ENCODE measurements at places on chromosomes 2 and 18.

DNA sequence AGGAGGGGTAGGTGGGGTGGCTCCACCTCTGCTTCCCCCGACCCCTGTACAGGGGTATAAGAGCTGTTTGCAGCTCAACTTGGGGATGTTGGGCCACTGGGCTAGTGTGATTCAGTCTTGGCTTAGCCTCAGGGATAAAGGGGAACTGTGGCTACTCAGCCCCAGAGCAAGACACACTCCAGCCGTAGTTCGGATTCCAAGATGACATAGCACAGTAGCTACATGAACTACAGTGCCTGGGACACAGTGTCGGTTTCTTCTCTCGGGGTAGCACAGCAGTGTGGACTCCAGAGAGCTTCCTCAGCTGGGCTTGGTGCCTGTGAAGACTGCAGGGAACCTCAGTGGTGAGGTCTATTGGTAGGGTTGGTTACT is 21.1 kb downstream of the CARF start:
- DNase-seq, result no peak

DNA sequence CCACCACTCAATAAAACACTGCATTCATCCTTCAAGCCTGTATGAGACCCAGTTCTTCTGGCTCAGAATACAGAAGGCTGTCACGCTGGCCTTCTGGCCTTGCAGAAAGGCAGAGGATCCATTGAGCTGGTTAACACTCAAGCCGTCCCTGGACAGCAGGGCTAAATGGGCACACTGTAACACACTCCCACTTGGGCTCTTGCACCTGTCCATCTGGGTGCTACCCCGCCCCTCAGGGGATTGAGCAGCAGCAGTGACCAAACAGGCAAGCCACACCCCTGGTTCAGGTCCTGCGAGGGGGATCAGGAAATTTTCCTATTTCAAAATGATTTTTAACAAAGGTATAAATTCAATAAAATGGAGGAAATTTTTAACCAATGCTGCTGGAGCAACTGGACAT is 936.0 kb downstream of the CNTNAP5 start:
- no peak for DNase-seq

DNA sequence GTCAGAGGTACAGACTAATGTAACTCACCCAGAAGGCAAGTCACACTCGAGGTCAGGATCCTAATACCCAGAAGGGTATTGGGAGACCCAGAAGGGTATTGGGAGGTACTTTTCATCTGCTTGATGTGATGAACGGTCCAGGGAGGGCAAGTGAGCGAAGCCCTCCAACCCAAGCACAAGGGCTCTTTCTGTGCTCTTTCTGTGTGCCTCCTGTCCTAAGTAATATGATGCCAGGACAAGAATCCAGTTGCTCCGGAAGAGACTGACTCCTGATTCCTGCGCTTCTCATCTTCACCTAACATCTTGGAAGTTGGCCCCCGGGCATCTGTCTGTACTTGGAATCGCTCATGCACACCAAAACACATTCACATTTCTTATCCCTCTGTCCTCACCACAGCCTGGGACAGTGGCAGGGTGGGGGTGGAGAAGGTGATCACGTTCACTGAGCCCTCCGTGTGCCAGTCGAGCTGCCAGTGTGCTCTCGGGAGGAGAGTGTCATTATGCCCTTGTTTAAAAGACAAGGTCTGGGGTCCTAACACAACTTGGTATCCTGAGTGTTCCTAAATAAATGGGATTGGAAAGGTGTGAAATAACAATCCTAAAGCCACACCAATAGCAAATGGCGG is 17.1 kb downstream of the GYPC start:
- no peak for DNase-seq

DNA sequence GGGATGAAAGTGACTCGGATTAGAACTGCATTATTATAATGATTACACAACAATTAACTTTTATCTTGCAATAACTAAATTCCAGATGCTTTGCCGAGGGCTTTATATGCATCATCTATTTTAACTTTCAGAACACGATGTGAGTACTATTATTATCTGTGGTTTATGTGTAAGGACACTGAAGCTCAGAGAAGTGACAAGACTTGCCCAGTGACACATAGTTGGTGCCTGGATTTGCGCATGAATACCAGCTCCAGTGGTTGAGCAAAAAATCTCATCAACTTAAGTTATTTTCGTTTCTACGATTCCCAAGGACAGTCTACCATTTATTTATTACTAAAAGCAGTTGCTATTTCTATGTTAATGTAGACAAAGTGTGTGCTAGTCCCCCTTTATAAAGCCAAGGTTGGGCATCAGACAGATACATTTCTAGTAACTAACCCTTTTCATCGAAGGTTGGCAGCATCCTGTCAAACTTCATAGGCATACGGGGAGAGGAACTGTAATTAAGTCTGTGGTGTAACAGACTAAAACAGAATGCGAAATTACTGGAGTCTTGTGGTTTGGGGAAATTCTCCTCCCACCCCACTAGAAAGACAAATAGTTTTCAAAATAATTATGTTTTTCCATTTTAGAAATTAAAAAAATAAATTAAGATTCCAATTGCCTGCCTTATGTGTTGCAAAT is 73.2 kb upstream of the BOD1L2 start:
- no peak for DNase-seq

DNA sequence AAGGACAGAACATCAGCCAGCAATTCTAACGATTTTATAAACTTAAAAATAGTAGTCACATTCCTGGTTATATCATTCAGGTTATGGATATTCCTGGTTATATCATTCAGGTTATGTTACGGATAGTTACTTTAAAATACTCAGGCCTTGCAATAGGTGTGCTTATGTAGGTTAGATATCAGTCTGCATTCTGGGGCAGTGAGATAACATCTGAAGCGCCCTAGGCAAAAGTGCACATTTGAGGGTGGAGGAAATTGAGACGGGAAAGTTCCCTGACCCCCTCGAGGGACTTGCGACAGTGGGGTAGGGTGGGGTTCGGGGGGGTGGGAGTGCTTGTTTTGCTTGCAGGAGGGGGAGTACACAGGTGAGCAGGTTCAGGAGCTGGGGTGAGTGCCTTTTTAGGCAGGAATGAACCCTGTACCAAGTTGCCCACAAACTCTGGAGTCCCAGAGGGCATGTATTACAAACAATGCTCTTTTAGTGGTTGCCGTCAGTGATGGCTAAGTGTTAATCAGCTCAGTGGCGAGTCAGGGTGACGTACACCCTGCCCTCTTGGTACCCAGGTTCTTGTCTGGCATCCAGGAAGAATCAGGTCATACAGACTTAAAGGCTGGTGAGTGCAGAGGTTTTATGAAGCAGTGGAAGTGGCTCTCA is 31.8 kb downstream of the CREG2 start:
- DNase-seq, result no peak

- DNase-seq, result no peak
These were observed 323.6 kb downstream of the PAX3 start for GRCh38 chr2:221975151-221975550.

- peak; percentile 16 for DNase-seq
These were observed 69.8 kb upstream of the CD302 start for GRCh38 chr2:159867567-159868361.

All from spinal cord (tissue), 10 donors.